GM04503 (cell line): ENCODE measurements at places on chromosomes 5 and 9.

DNA sequence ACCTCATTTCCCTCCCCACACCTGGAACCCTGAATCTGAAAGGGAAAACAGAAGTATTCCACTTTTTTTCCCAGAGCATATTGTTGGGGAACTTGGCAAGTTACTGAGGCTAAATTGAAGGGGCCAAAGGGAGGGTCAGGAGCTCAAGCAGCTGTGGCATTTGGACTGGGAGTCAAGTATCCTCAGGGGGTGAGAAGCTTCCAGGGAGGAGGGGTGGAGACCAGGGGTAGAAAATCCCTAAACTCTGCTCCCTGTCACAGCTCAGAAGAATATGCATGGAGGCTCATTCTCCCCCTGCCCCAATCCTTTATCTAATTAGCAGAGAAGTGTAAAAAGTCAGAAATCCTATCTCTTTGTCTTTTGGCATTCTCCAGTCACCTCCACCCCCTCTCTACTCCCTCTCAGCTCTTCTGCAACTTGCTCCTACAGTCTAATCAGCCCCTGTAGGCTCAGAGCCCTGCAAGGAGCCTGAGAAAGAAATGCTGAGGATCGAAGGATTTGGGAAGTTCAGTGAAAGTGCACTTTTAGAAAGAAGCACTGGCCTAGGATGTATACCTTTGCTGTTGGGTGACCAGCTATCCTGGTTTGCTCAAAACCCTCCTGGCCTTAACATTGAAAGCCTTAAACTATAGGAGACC lies 5.7 kb upstream of the WNT8A start:
- DNase-seq = no peak

GRCh38 chr9:35274993-35275392 lies 113.2 kb downstream of the UNC13B start:
- no peak for DNase-seq

- no peak for DNase-seq
Measured at GRCh38 chr9:85215416-85215815, 526.3 kb downstream of the AGTPBP1 start.

DNA sequence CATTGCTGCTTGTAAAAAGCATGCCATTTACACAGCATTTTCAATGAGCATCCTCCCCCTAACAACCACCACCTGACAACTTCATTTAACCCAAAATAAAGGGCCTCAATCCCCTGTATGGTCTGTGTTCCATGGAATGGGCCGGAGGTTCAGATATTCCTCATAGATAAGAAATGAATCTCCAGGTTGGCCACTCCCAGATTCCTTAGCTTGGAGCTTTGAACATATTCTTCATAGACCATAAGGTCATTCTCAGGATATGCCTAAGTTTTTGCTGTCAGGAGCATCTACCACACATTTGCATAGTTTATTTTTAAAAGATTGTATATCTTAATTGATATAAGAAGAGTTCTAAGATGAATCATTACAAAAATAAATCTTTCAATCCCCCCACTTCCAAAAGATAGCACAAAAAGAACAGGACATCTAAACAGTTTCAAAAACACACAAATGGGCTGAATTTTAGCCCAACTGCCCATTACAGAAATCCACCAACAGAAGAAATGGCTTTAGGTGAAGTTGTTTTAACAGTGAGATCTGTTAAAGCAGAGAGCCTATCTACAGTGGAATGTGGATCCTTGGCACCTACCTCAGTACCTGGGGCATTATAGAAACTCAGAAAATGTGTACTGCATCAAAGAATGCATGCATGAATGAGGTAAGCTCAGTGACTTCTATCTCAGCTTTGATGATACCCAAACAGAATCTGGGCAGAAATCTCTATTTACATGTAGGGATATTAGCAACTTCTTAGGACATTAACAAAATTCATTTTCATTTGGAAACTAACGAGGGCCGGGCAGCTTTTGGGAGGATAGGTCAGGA lies 179.8 kb downstream of the SEC61B start:
- DNase-seq = no peak

DNA sequence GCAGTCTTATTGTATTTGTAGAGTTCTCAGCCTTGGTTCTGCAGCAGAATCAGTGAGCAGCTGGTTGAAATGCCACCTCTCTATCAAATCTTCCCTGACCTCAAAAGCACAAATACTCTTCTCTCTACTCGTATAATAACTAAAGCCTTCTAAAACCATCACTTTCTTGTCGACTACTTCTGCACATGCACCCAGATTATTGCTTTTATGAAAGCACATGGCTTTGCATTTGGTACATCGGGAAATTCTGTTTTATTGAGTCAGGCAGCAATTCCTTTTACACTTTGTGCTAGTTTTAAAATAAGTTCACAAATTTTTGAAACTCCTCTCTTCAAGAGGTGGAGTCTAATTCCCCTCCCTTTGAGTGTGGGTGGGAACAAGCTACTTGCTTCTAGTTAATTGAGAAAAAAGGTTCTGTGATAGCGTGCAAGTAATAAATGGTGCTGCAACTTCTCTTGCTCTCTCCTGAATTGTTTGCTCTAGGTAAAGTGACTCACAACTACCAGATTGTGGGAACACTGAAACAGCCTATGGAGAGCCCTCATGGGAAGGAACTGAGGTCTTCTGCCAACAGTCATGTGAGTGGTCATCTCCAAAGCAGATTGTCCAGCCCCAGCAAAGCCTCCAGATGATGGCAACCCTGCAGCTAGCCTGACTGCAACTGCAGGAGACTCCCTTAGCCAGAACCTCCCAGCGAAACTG lies 66.0 kb upstream of the TAF1L start:
- DNase-seq = no peak

DNA sequence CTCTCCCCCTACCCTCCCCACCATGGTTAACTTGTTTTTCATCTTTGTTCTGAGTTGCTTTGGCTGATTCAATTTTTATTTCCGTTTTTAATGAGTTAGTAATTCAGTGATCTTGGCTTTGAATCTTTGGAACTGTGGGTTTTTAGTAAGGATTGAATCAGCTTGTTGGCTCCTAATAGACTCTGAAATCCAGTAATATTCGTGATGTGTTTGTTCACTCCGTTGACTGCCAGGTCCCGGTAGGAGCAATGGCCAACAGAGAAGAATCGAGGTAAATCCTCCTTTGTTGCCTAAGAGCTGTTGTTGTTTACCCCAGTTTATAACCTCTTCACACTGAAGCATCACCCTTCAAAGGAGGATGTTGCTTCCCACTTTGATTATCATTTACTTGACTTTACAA lies 92.7 kb downstream of the PCSK1 start:
- DNase-seq = no peak

GRCh38 chr5:51381761-51382474 lies 1.3 kb upstream of the ISL1 start:
- no peak for DNase-seq

DNA sequence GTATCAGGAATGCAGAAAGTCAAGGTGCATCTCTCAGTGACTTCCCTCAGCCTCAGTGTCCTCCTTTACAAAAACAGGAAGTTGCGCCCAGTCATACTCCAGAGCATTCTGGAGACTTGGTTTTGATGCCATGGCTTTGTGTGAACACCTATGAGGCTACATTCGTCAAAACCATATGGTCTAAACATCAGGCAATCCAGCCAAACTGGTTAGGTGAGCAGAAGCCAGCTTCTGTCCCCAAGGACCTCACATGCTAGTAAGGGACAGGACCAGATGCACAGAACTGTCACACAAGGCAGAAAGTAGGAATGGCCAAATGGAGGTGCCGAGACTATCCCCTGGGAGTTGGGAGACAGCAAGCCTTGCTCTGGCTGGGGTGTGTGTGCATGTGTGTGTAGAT lies 217.2 kb downstream of the MELK start:
- no peak for DNase-seq

GRCh38 chr9:99894826-99895225 lies 11.6 kb upstream of the STX17 start:
- DNase-seq = no peak

GRCh38 chr9:124038790-124039633 lies 27.4 kb downstream of the LHX2 start:
- no peak for DNase-seq

GRCh38 chr9:92510747-92511146 lies 25.0 kb downstream of the ECM2 start:
- no peak for DNase-seq

DNA sequence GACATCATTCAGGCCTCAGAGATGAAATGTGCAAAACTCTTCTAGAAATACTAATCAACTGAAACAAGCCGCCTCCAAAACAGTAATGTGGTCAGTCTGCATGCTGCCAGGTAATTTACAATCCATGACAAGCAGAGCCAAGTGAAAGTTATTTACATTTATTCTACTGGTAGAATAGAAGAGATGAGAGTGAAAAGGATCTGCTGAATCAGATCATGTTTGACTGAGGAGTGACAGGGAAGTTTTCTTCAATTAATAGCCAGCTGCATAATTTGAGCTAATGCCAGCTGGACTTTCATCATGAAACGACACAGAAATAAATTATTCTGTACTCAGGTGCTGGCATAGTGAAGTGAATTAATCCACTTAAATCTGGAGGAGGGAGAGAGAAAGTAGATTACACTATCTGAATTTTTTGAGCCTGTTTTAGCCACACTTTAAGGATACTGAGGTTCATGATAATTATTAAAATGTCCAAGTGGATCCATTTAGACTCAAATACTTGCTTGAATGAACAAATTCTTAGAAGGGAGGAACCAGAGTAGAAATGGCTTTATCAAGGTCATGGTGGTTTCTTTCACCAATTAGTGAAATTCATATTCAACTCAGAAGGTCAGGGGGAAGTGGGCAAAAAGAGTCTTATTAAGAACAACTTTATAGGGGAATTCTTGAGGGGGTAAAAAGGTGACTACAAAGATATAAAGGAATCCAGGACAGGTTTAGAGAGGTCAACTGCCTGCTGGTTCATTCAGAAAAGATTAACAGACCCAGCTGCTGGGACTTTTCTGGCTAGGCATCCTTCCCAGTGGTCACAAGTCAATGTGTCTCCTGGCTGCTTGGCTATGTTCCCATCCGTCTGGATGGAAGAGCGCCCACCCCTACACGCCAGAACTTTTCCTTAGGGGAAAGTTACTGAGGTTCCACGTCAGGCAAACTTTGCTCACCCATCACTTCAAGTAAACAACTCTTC lies 350.4 kb downstream of the PDE4D start:
- no peak for DNase-seq

DNA sequence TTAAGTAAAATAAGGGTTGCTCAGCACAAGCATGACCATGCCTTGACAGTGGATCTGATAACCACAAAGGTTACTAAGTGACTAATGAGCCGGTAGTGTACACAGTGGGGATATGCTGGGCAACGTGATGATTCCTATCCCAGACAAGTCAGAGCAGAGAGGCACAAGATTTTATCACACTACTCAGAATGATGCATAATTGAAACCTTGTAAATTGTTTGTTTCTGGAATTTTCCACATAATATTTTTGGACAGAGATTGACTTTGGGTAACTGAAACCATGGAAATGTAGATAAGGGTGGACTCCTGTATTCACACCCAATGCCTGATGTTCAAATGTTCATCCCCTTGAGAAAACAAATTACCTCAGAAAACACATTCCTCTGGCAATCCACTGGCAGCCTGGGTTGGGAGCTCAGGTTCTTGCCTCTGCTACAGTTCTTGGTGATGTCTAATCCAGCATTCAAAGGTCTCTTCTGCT lies 16.2 kb upstream of the ERAP1 start:
- DNase-seq = peak; percentile 56

DNA sequence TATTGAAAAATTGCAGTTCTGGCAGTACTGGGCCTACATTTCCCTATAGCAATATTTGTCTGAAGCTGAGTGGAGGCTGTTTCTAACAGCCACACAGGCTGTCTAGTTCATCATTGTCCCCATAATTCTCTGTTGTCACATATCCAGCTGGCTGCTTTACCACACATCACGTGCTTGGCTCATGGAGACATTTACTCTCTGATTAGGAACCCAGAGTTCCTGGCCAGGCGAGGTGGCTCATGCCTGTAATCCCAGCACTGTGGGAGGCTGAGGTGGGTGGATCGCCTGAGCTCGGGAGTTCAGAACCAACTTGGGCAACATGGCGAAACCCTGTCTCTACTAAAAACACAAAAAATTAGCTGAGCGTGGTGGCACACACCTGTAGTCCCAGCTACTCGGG lies 81.4 kb downstream of the PGM5 start:
- no peak for DNase-seq

- no peak for DNase-seq
Measured at GRCh38 chr9:468766-469426, 254.2 kb downstream of the DOCK8 start.

DNA sequence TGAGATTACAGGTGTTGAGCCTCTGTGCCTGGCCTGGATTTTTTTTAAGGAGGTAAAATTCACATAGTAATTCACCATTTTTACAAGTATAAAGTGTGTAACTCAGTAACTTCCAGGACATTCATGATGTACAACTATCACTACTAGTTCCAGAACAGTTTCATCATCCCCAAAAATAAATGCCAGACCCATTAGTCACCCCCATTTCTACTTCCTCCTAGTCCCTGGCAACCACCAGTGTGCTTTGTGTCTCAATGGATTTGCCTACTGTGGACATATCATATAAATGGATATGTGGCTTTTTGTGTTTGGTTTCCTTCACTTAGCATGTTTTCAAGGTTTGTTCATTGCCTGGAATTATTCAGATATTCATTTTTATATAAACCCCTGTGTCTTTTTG lies 72.5 kb upstream of the PANK3 start:
- peak; percentile 72 for DNase-seq

DNA sequence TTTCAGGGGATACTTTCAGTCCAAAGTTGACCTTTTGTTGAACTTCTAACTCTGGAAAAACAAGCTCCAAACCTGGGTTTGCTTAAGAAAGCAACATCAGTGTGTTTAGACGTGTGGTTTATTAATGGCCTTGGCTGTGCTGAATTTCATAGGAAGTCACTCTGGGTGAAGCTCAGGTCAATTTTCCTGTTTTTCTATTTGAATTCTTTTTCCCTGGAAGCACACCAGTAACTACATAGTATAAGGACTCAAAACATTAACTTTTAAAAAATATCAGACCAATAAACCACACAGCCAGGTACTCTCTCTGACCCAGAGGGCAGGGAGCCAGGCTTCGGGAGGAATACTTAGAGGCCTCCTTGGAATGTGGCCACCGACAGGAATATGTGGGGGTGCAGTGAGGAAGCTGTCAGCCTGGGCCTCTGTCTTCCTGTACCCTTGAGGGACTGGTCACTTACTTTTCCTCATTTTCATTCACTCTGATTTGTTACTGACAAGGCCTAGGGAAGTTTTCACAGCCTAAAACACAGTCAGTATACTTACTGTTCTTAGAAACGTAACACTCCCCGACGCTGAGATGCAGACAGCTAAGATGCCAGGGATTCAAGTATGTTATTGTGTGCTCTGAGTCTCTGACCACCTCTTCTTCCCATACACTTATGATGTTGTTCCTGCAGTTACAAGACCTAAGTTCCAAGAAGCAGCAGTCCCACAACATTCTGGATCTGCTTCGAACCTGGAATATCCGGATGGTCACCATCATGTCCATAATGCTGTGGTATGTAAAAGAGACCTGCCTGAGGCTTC lies 18.9 kb downstream of the SLC22A5 start:
- DNase-seq = peak; percentile 40
